ENCODE measurements at places on chromosomes 3 and 15.

DNA sequence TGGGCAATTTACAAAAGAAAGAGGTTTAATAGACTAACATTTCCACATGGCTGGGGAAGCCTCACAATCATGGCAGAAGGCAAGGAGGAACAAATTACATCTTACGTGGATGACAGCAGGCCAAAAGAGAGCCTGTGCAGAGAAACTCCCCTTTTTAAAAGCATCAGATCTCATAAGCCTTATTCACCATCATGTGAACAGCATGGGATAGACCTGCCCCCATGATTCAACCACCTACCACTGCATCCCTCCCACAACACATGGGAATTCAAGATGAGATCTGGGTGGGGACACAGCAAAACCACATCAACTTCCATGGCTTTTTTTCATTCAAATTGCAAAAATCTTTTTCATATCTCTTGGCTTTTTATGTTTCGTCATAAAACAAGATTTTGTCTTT, 67.6 kb upstream of the GADL1 start:
- no peak for DNase-seq

DNA sequence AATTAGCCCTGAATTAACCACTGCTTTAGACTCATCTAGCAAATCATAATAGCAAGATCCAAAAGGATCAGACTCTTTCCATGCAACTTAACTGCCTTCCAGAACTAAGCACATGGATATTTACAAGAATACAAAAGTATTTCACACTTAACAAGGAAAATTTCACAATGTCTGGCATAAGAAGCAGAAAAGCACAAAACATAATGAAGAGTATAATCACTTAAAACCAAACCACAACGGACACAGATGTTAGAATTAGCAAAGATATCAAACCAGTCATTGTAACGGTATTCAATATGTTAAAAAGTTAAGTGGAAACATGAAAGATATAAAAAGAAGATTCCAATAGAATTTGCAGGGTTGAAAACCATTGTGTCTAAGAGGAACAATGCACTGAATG, 51.5 kb upstream of the COL6A6 start:
- no peak for DNase-seq

DNA sequence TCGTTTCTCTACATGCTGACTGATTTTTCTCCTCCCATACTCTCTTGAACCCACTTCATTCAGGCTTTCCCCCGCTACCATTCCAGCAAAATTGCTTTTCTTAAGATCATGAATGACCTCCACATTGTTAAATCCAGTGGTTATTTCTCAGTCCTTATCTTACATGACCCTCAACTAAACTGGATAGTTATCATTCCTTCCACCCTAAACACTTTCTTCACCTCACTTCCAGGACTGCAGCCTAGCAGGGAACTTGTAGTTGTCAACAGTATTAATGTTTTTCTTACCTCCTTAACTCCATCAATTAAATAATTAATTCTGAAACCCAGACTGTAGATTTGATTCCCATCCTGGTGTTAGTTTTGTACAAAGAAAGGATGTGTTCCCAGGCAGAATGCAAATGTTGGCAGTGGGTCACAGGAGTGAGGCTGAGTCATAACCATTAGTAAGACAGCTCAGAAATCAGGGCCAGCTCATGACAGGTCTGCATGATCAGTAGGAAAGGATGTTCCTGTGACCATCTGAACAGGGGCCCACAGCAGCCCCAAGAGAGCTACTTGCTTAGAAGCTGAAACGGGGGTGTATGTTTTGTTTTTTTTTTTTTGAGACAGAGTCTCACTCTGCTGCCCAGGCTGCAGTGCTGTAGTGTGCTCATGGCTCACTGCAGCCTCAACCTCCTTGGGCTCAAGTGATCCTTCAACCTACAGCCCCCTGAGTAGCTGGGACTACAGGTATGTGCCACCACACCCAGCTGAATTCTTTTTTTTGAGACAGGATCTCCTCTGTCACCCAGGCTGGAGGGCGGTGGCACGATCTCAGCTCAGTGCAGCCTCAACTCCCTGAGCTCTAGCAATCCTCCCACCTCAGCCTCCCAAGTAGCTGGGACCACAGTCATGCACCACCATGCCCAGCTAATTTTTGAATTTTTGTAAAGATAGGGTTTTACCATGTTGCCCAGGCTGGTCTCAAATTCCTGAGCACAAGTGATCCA, 9.1 kb downstream of the BCL2L10 start:
- no peak for DNase-seq

GRCh38 chr3:104911376-104911775, 455.3 kb upstream of the ALCAM start:
- no peak for DNase-seq

Data from activated naive CD4-positive, alpha-beta T cell treated with anti-CD3 and anti-CD28 coated beads, Interleukin-2, amount 10 ng/mL, durations not matched to agents 7 days and 5 days (primary cell).